ENCODE measurements at places on chromosomes 16 and 17.

GRCh38 chr16:57873218-57873617, 70.9 kb upstream of the KIFC3 start:
- DNase-seq: no peak

DNA sequence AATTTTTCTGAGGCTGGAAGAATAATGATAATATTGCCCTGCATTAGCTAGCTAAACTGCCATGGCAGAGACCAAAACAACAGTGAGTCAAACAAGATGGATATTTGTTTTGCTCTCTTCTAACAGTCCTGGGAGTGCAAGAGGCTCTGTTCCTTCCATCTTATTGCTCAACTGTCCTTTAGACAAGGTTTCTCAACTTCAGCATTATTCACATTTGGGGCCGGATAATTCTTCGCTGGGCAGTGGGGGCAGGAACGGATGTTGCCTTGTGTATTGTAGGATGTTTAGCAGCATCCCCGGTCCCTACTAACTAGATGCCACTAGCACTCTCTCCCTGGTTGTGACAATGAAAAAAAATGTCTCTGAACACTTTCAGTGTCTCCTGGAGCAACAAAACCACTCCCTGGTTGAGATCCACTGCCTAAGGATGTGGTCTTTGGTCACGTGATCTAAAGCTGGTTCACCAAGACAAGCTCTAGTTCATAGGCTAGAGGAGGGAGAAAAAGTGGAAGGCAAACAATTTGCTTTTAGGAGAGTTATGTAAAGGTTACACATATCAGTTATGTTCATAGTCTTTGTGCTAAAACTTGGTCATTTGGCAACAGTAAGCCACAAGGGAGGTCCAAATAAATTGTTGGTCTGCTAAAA, 144.4 kb downstream of the PCTP start:
- no peak for DNase-seq

- DNase-seq: no peak
Observed at GRCh38 chr16:19384656-19385055, 33.0 kb upstream of the TMC5 start.

- no peak for DNase-seq
Observed at GRCh38 chr16:86569701-86570447, 3.2 kb downstream of the FOXC2 start.

DNA sequence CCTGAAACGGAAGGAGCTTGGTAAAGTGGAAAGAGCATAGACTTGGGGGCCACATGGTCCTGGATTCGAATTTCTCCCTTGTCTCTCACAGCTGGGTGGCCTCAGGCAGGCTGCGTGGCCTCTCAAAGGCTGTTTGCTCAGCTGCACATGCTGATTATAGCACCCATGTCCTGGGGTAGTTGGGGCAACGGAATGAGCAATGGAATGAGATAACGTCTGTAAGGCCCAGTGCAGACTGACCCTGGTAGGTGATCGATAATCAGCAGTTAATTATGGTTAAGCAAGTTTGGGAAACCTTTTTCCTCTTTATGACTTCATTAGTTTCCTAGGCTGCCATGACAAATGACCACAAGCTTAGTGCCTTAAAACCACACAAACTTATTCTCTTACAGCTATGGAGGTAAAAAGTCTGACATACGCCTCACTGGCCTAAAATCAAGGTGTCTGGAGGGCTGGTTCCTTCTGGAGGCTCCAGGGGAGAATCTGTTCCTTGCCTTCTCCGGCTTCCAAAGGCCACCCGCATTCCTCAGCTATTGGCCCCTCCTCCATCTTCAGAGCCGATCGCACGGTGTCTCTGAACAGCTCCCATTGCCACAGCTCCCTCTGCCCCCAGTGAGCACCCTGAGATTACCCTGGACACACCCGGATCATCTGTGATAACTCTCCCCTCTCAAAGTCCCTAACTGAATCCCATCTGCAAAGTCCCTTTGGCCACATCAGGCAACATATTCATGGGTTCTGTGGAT, 294.9 kb upstream of the FOXF1 start:
- DNase-seq: no peak

DNA sequence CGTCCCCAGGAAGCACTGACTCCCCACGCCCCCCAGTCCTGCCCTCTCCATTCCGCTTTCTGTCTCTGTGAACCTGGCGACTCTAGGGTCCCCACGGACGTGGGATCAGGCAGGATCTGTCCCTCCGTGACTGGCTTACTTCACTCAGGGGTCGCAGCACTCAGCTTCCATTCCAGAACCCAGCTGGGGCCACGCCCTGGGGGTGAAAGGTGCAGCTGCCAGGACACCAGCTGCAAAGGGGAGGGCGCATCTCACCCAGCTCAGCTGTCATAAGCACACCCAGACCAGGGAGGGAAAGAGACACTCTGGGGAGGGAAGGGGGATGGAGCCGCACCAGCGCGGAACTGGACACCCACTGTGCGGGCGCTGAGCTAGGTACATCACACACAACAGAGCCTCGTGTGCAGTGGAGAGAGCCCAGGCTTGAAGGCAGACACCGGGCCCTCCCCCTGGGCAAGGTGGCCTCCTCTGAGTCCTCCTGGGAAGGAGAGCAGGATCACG, 18.5 kb upstream of the HEXD start:
- no peak for DNase-seq

GRCh38 chr17:56478836-56479447, 114.6 kb upstream of the NOG start:
- DNase-seq: peak; percentile 57

DNA sequence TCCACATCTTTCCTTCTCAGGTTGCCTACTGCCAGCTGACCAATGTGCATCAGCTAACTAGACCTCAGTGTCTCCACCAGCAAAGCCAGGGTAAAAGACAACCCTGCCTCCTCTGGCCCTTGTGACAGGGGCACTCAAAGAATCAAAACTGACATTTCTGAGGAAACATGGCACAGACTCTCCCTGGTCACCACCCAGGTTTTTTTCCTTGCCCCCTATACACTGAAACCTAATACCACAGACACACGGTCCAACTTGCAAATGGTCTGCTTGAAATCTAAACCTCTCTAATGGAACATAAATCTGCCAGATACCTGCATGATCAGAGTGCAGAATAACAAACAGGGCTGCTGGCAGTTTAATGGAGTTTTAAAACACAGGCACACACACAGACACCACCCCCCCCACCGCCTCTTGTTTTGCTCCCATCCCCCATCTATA, 19.5 kb upstream of the CORO6 start:
- no peak for DNase-seq

DNA sequence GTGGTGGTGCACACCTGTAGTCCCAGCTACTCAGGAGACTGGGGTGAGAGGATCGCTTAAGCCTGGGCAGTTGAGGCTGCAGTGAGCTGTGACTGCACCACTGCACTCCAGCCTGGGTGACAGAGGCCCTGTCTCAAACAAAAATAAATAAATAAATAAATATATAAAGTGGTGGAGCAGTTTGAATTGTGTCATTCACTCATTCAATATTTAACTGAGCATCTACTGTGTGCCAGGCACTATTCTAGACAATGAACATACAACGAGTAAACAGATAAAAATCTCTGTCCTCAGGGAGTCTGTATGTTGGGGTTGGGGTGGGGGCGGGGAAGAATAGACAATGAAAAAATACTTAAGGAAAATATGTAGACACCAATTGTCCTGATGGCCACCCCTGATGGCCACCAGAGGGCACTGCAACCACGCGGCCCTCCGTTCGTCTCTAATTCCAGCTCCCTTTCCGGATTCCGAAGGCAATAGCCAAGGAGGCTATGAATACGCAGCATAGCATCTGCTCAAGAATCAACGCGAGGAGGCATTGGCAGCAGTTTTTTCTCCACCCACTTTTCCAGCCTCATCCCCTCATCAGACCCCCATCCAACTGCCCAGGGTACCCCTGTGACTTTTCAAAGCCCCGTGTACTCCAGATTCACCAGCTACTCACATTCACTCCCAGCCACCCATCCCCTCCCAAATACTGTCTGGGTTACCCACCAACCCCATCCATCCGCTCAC, 21.4 kb downstream of the QPRT start:
- DNase-seq: peak; percentile 57

- no peak for DNase-seq
Observed at GRCh38 chr16:24534620-24535019, 4.7 kb upstream of the RBBP6 start.

- DNase-seq: no peak
Observed at GRCh38 chr17:79862238-79862637, 23.0 kb upstream of the CBX4 start.

GRCh38 chr16:4572715-4573114, 16.6 kb downstream of the C16orf96 start:
- DNase-seq: no peak

DNA sequence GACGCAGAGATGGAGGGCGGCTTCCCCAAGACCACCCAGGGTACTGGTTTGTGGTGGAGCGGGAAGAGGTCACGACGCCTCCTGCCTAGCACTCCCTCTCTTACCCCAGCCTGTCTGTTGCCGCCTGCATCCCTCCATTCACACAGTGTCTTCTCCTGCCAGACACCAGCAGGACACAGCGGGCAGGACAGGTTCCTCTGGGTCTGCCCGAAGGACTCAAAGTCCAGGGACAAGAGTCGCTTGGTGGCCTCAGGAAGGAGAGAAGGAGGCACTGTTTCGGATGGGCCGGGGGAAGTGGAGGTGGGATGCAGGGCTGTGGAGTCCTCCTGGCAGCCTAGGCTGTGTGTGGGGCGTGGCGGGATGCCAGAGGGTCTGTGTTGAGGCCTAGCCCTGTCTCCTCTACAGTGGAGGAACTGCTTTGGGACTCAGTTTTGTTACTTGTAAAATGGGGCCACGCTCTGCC, 19.6 kb upstream of the TNS4 start:
- no peak for DNase-seq

DNA sequence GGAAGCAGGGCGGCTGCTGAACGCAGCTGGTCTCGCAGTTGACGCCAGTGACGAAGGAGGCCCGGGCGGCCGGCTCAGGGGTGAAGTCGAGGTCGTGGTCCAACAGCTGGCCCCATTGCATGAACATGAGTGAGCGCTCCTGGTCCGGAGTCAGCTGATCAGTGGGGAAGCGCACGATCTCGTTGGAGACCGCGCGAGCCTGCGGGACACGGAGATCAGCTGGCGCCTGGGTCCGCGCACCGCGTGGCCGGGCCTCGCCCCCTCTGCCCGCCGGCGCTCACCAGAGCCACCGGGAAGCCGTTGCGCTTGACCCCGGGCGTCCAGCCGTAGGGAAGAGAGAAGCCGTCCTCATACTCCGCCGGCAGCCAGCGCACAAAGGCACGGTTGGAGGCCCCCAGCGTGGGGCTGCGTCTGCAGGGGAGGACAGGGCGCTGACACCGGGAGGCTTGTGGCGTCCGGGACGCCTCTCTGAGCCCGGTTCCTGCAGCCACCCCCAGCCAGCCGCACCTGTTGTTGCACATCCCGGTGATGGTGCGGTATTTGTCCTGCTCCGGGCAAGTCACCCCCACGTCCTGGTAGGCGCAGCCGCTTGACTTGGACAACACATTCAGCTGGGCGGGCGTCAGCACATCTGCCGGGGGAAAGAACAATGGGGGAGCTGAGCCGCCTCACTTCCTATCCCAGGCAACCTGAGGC, 1.6 kb downstream of the MPO start:
- no peak for DNase-seq

- DNase-seq: no peak
Observed at GRCh38 chr17:36755586-36755985, 154.2 kb downstream of the MRM1 start.

- DNase-seq: no peak
Observed at GRCh38 chr17:41586863-41587495, at the start of gene KRT14. TSS of gene KRT14 (minus strand) at chr17:41586895. CDS start at chr17:41586834, 61 bp downstream.

DNA sequence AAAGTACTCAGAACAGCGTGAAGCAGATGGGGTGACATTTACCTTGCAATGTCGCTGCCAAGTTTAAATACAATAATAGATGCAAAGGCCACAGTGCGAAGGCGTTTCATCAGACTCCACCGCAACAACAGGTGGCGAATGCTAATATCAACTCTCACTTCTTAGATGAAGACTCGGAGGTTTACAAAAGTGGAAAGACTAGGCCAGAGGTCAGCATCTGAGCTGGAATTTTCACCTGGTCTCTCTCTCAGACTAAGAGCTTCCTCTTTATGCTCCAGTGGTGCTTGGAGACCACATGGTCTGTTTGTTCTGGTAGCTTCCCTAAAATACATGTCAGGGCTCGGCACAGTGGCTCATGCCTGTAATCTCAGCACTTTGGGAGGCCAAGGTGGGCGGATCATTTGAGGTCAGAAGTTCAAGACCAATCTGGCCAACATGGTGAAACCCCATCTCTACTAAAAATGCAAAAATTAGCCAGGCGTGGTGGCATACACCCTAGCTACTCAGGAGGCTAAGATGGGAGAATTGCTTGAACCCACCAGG, 169.1 kb downstream of the XYLT1 start:
- DNase-seq: no peak

DNA sequence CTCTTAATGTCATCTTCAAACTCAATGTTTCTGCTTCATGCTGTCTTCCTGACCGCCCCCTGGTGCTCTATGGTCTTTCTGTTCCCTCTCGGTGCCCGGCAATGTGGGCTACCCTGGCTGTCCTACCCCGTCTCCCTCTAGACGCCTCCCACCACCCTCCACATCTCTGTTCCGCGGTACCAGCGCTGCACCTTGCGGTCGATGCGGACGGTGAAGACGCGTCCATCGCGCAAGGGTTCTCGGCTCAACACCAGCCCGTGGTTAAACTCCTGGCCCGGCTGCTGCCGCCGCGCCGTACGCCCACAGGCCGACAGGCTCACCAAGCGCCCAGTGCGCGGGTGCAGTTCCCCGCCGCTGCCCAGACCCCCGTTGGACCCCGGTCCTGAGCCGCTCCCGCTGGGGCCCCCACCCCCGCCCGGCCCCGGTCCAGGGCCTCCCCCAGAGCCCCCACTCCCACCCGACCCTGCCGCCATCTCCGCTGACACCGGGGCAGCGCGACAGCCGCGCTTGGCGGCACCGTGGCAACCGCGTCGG, at the start of gene NEURL4:
TSS of gene NEURL4 (minus strand) at position 496 of the 534 bp plus-strand sequence. CDS start at position 473, 23 bp downstream.
- no peak for DNase-seq

DNA sequence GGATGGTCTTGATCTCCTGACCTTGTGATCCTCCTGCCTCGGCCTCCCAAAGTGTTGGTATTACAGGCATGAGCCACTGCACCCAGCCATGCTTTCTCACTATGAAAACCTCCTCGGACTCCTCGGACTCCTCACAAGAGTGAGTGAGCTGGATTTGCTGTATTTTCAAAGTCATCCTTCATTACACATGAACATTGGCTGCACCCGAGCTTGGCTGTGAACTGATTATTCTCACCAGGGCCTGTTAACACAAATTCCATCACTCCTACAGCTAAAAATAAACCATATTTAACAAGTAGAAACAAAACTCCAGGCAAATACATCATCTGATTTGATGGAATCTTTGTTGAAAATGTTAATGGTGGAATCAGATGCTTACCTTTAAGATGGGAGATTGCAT, 50.3 kb downstream of the PITPNC1 start:
- DNase-seq: no peak

GRCh38 chr17:75588596-75589011, 1.0 kb downstream of the MYO15B start:
- DNase-seq: no peak
